Epithelial cell of esophagus (primary cell): ENCODE measurements at places on chromosomes 7 and 10.

DNA sequence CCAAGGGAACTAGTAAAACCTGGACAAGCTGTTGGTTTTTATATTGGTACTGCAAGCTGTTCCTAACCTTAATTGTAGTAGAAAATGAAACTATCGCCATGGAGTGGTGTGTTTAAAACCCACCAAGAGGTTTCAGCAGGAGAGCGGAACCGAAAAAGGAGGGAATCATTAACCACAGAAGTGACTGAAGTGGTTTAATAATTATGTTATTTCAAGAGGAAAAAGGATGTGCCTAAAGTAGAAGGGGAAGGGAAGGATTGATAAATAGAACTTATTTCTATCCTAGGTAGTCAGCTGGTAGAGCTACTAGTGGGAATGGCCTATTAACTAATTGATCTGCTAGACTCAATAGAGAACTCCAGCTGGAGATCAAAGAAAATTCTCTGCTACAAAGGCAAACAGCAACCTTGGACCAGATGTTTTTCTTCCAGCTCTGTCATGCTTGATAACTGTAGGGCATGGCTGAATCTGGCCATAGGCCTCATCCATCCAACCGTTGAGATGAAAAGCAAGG is 91.8 kb downstream of the BAMBI start:
- DNase-seq, result no peak

- no peak for DNase-seq
Observed at GRCh38 chr10:84907461-84908009, 579.1 kb downstream of the CCSER2 start.

DNA sequence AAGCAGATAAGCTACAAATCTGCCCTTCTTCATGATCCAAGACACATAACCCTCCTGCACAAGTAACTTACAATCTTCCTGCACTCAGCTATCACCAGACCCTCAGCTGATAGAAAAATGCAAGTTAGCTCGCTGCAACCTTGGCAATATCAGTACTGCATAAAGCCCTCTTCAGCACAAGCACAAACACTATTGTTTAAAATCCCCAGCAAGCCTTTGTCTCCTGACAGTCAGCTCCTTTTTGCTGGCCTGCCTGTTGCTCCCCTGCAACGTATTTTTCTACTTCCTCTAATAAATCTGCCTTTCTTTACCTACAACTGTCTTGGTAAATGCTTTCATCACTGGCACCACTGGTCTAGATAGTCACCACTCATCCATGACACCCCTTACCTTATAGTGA is 59.8 kb downstream of the BAMBI start:
- no peak for DNase-seq

DNA sequence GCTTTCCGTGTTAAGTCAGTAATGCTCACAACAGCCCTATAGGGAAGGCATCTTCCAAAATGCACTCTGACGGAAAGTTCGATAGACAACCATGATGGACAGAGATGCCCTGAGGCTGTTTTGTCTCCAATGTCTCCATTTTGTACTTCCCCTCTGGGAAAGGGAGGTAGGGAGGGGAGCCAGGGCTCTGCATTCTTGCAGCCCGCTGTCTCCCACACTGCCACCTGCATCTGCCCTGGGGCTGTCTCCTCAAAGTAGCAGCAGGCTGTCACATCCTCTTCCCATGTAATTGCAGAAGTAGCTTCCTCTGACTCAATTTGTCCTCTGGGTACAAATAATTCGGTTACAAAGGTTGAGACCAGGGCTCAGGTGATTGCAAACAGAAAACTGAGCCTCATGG is 131.4 kb downstream of the GPAM start:
- no peak for DNase-seq

DNA sequence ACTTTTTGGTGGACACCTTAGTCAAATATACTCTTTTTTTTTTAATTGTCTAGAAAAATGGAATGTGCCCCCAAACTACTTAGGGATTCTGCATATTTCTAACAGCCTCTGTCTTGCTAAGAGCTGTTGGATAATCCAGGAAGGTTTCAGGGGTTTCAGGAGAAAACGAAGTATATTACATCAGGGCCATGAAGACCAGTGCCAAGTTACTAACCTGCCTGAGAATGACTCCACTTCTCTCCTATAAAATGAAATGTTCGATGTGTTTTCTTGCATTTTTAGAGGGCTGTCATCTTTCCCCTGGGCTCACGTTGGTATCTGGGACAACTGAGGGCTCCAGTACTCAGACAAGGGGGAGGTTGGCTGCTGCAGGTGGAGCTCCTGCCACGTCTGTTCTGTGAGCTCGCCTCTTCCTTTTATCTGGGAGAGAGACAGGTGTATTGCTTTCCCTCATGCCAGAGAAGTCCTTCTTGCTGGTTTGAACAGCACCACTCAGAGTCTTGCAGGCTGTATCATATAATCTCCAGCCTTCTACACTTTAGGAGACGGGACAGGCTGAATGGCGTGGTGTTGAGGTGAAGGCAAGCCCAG is 71.3 kb downstream of the CAMK1D start:
- DNase-seq, result no peak

DNA sequence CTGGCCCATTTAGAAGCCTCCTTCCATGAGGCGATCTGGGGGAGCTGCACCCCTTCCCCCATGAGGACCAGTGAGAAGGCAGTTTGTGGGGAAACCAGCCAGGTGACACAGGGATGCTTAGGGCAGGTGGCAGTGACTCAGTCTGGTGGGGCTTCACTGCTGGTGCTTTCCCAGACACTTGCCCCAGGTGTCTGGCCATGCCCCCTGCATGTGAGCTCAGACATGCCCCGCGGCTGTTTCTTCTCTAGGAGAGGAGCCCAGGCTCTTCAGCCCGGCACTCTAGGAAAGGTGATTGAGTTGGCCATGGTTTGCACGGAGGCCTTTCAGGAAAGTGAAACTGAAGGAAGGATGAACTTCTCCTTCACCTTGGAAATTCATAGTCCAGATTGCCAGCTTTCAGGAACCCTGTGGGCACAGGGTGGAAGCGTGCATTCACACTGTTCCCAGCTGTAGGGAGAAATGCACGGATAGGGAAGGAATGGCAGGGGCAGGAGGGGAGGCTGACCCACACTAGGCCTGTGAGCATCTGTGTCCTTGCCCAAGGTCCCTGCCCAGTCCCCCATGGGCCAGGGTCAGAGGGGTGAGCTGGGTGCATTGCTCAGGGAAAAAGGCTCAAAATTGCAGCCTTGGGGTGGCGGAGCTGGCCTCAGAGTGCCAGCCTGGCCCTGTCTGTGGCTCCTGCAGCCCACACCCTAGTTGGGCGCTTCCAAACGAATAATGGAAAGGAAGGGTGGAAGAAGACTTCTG is 359.1 kb downstream of the GLRX3 start:
- DNase-seq, result no peak

DNA sequence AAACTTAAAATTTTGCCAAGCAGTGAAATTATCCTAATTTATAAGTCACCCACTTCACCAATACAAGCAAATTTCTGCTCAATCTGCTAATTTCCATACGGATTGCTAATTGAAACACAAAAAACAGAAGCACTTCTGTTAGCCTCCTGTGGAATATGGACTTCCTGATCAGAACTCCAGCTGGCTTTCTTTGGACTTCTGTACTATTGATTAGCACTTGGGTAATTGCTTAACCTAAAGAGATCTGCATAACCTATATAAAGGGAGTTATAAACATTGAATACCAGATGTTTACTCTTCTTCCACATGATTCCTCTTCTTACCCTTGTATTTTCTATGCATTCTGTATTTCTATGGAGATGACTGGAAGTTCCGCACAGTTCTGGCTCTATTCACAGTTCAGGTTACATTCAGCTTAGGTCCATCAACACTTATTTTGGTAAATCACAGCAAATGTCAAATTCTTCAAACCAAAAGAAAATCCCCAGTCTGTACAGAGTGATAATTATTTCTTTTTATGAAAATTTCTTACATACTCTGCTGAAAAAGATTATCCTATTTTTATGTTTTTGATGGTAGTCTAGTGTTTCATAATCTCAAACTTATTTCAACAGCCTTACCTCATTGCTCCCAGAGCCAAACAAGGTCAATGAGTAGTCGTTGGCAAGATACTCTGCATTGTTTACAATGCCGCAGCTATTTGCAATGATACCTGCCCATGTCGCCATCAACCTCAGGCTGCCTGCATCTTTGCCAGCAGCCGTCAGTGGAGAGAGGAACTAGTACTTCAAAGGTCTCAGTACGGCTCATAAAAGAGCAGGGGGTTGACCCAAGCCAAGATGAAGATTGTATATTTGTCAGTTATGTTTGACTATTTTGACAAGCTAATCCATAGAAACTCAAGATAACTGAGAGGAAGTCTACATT is 225.6 kb downstream of the AHR start:
- DNase-seq, result peak; percentile 95

GRCh38 chr10:104297697-104298660 is 29.0 kb downstream of the GSTO2 start:
- DNase-seq, result no peak

DNA sequence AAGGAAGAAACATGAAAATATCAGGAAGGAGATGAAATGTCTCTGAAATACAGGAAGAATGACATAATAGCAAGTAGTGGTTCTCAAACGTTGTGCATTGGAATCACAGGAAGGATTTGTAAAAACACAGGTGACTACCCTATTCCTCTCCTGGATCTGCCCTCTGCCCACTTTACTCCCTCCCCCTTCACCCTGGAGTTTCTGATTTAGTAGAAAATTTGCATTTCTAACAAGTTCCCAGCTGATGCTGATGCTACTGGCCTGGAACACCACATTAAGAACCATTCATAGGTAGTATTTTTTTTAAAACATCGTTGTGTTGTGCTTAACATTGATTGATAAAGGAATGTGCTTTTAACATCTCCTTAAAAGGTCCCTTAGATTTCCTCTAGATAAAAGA is 130.9 kb downstream of the PHF14 start:
- DNase-seq, result no peak

GRCh38 chr10:131923038-131923756 is 22.4 kb downstream of the PPP2R2D start:
- DNase-seq, result no peak

- DNase-seq, result no peak
Observed at GRCh38 chr7:140646931-140647647, 6.5 kb upstream of the DENND2A start.

GRCh38 chr10:125023862-125024496 is 82.1 kb downstream of the ZRANB1 start:
- no peak for DNase-seq

DNA sequence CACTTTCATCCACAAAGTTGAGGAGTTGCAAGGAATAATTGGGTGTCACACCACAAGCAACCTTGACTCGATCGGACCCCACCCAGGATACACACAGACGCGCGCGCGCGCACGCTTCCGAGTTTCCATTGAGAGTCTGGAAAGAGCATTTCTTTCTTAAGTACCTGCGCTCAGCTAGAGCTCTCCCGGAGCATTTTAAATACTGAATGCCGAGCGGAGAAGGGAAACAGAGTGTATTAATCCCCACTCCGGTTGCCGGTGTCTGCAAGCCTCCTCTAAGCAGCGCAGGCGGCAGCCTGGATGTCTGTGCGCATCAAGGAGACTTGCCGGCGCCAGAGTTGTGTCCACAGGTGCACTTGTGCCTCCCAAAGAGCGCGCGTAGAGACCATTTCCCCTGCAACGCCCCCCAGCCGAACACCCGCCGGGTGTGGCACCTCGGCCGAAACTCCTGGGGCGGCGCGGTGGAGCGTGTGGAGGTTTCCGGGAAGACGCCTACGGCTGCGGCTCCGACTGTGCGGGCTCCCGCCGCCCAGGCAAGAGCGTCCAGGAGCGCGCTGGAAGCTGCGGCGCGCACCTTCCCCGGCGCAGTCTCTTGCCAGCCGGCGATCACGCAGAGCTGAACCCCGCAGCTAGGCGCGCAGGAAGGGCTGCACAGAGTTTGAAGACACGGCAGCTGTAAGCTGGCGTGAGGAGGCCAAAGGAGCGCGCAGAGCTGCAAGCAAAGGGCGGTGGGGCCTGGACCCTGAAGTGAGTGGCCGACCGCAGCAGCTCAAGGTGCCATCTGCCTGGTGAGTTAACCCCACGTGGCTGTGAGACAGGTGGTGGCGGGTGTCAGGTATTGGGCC is 1.1 kb upstream of the FEZF1 start:
- DNase-seq, result no peak

GRCh38 chr10:45421221-45422097 is 47.4 kb downstream of the ALOX5 start:
- no peak for DNase-seq

GRCh38 chr7:106623853-106624252 is 37.1 kb downstream of the CCDC71L start:
- DNase-seq, result peak; percentile 92

- no peak for DNase-seq
Observed at GRCh38 chr10:117921421-117921820, 125.3 kb downstream of the RAB11FIP2 start.

DNA sequence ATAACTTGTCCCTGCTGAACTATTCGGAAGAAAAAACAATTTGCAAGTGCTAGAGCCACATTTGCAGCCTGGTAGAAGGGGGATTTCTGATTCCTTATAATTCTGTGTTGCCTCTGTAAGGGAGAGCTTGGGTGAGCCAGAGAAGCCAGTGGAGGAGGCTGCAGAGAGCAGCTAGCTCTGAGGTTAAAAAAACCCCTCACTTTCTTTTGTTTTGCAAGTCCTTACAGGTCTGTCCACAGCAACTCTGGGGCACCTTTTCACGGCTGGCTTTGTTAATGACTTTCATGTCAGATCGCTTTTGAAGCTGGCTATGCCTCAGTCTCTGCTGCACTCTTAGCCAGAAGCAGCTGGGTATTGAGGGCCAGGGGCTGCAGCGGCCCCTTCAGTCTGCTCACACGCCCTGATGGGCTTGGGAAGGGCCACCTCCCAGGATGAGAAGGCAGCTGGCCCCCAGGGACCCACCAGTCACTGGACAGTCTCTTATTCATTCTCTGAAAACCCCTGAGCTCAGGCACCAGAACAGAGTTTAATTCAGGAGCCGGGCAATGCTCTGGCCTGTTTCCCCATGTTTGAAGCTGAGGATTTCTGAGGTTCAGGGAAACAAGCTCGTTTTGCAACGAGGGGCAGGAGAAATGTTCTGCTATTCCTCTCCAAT is 30.9 kb downstream of the TRIM8 start:
- peak; percentile 39 for DNase-seq

GRCh38 chr7:35255443-35256255 is 1.7 kb upstream of the TBX20 start:
- DNase-seq, result no peak
